Activated T-cell treated with anti-CD3 and anti-CD28 coated beads, Interleukin-2, amount 50 U/mL, for 72 hours (primary cell): ENCODE measurements at places on chromosomes 7 and 10.

- peaks cover 12% of the 10 kb centered on the region for H3K36me3 ChIP-seq
- no peak overlapping the region for H3K4me3 ChIP-seq
- no peak for DNase-seq
- H3K27ac ChIP-seq: no peak overlapping the region
These were observed 401.7 kb upstream of the AUTS2 start for GRCh38 chr7:69196593-69196992.

DNA sequence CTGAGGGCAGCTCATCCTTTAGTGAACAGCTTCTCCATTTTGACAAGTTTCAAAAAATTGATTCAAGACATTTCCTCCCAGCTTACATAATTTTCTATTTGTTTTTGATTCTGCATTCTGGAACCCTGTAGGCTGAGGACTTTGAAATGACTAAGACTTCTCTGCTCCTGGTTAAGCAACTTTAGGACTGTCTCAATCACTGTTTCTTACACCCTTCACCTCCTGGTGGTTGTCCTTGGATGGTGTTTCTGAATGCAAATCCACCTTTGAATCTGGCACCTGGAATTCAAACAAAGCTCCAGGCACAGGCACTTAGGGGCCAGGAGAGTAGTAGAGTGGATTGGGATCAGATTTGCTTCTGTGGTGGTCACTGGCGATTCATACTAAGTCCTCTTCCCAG lies 595.5 kb downstream of the LRMDA start:
- no peak overlapping the region for H3K4me3 ChIP-seq
- H3K4me1 ChIP-seq: no peaks in the 10 kb centered on the region
- H3K27ac ChIP-seq: no peak overlapping the region
- no peaks in the 10 kb centered on the region for H3K27me3 ChIP-seq
- H3K36me3 ChIP-seq: no peaks in the 10 kb centered on the region

DNA sequence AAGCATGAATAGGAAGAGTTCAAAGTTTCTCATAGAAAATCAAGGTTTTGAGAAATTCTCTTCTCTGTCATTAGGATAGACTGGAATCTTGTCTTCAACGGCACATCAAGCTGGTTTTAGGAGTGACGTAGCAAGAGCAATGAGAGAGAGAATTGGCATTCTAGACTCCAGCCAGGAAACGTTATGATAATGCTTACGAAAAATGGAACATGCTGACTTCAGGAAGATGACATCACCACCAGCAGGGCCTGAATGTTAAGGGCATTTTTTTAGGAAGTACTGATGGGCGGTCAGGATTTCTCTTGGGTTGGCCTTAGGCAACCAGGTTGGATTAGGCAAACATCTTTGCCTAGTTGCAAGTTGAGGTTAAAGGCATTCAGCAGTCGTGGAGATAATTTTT lies 213.2 kb upstream of the CTBP2 start:
- no peak overlapping the region for H3K4me3 ChIP-seq
- no peaks in the 10 kb centered on the region for H3K36me3 ChIP-seq
- H3K4me1 ChIP-seq: no peaks in the 10 kb centered on the region
- H3K27me3 ChIP-seq: no peaks in the 10 kb centered on the region
- DNase-seq: no peak
- H3K27ac ChIP-seq: no peak overlapping the region

GRCh38 chr7:153393666-153394065 lies 634.1 kb downstream of the ACTR3B start:
- no peak for DNase-seq
- no peak overlapping the region for H3K27ac ChIP-seq
- H3K27me3 ChIP-seq: no peaks in the 10 kb centered on the region
- peaks cover 2% of the 10 kb centered on the region for H3K36me3 ChIP-seq
- no peak overlapping the region for H3K4me3 ChIP-seq

- no peak overlapping the region for H3K4me3 ChIP-seq
- H3K4me1 ChIP-seq: peaks cover 36% of the 10 kb centered on the region
- no peaks in the 10 kb centered on the region for H3K36me3 ChIP-seq
- no peak for DNase-seq
These were observed 28.3 kb downstream of the HIPK2 start for GRCh38 chr7:139749545-139749944.

DNA sequence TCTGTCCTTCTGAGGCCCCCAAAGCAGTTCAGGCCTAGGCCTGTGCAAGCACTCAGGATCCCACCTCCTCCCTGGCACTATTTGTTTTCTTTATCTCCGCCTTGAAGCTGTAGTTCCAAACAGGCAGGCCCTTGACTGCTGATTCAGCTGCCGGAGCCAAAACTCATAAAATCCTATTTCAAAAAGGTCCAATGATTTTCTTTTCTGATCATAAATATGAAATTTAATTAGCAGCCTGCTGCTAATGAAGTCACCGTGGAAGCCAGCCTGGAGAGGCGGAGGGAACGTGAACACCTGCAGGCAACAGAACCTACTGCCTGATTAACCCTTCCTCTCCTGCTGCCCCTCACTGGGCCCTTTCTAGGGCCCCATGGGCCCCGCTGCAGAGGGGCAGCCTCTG lies 60.1 kb downstream of the CARD11 start:
- no peaks in the 10 kb centered on the region for H3K27me3 ChIP-seq
- peaks cover 14% of the 10 kb centered on the region for H3K36me3 ChIP-seq

GRCh38 chr10:53033396-53033795 lies 260.8 kb upstream of the MBL2 start:
- no peak for DNase-seq
- no peaks in the 10 kb centered on the region for H3K36me3 ChIP-seq
- no peaks in the 10 kb centered on the region for H3K4me1 ChIP-seq

- no peaks in the 10 kb centered on the region for H3K36me3 ChIP-seq
- no peak overlapping the region for H3K4me3 ChIP-seq
- H3K27me3 ChIP-seq: no peaks in the 10 kb centered on the region
- no peak for DNase-seq
- H3K27ac ChIP-seq: no peak overlapping the region
These were observed 120.1 kb downstream of the PTPN20 start for GRCh38 chr10:47031211-47031900.

- no peaks in the 10 kb centered on the region for H3K27me3 ChIP-seq
- peaks cover 32% of the 10 kb centered on the region for H3K36me3 ChIP-seq
These were observed 2.4 kb downstream of the TMEM140 start for GRCh38 chr7:135150072-135150782.

- peaks cover 25% of the 10 kb centered on the region for H3K4me1 ChIP-seq
- peaks cover 3% of the 10 kb centered on the region for H3K36me3 ChIP-seq
- H3K4me3 ChIP-seq: peak overlapping the region; percentile 94
These were observed 23.6 kb downstream of the ZNF783 start for GRCh38 chr7:149285603-149286002.

- no peak for DNase-seq
- no peaks in the 10 kb centered on the region for H3K4me1 ChIP-seq
- H3K27me3 ChIP-seq: no peaks in the 10 kb centered on the region
- no peak overlapping the region for H3K27ac ChIP-seq
These were observed 11.2 kb upstream of the NXPH1 start for GRCh38 chr7:8422177-8422576.

DNA sequence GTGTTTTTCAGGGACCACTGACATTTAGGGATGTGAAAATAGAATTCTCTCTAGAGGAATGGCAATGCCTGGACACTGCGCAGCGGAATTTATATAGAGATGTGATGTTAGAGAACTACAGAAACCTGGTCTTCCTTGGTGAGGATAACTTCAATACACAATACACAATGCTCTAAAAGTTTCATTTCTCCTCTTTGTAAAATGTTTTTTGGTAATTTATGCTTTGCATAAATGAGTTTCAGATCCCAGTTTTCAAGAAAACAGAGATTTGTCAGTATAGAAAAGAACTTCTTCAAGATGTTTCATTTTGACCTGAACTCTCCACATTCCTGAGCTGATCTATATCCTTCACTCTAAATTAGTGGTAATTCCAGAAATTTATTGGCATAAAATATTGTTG lies 14.2 kb downstream of the ZNF92 start:
- no peaks in the 10 kb centered on the region for H3K27me3 ChIP-seq
- H3K27ac ChIP-seq: no peak overlapping the region
- H3K4me3 ChIP-seq: no peak overlapping the region
- peaks cover 7% of the 10 kb centered on the region for H3K4me1 ChIP-seq
- DNase-seq: no peak
- peaks cover 47% of the 10 kb centered on the region for H3K36me3 ChIP-seq

GRCh38 chr10:44396671-44397191 lies 11.8 kb upstream of the CXCL12 start:
- no peak overlapping the region for H3K4me3 ChIP-seq
- no peaks in the 10 kb centered on the region for H3K4me1 ChIP-seq
- no peak overlapping the region for H3K27ac ChIP-seq
- peaks cover 19% of the 10 kb centered on the region for H3K27me3 ChIP-seq

GRCh38 chr10:442209-442608 lies 247.3 kb downstream of the DIP2C start:
- H3K27me3 ChIP-seq: peaks cover 13% of the 10 kb centered on the region
- peaks cover 13% of the 10 kb centered on the region for H3K4me1 ChIP-seq
- H3K4me3 ChIP-seq: no peak overlapping the region
- no peak for DNase-seq

DNA sequence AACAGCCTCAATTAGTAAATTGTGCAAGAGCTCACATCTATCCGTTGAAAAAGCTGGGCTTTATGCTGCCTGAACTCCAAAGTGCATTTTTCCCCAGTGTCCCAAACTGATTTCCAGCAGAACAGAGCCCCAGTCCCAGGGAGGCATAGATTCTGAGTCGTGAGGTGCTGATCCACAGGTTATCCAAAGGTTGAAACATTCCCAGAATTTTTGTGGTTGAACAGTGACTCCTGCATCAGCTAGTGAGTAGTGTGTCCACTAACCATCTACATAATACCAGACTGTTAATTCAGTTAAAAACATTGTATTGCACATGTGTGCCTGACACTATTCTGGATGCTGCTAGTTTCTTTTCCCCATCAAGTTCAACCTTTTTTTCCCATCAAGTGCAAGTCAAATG lies 761.5 kb downstream of the GATA3 start:
- no peak overlapping the region for H3K27ac ChIP-seq
- no peak for DNase-seq
- H3K4me3 ChIP-seq: no peak overlapping the region
- no peaks in the 10 kb centered on the region for H3K27me3 ChIP-seq

DNA sequence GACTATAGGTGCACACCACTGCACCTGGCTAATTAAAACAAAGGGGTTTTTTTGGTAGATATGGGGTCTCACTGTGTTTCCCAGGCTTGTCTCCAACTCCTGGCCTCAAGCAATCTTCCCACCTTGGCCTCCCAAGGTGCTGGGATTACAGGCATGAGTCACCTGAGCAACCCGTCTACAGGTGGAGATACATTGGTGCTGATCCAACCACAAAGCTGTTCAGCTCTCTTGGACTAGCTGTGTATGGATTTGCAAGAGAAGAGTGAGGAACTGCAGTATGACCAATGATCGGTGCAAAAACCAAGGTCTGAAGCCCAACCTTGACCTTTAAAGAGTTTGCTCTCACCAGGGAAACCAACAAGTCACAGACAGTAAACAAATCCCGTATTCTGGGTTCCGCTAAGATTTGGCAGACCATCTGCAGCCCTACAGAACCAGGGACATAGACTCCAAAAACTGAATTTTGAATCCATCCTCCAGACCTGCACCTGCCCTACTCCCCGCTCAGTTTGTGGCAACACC lies 18.9 kb downstream of the EPHB4 start:
- no peaks in the 10 kb centered on the region for H3K27me3 ChIP-seq
- no peak for DNase-seq
- peaks cover 5% of the 10 kb centered on the region for H3K4me1 ChIP-seq
- H3K27ac ChIP-seq: no peak overlapping the region
- no peak overlapping the region for H3K4me3 ChIP-seq

DNA sequence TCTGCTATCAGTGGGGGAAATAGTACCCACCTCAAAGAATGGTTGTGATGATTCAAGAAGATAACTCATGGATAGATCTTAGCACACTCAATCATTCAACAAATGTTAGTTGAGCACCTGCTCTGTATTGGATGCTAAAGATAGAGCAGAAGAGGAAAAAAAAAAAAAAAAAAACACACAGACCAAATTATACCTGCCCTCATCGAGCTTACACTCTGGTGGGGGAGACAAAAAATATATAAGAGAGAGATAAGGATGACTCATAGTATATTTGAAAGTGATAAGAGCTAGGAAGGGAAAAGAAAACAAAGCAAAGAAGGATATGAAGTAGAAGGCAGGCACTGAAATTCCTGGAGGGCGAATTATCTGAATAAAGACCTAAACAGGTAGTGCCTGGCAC lies 258.5 kb downstream of the SFMBT2 start:
- H3K27me3 ChIP-seq: no peaks in the 10 kb centered on the region
- no peaks in the 10 kb centered on the region for H3K36me3 ChIP-seq
- peaks cover 6% of the 10 kb centered on the region for H3K4me1 ChIP-seq

DNA sequence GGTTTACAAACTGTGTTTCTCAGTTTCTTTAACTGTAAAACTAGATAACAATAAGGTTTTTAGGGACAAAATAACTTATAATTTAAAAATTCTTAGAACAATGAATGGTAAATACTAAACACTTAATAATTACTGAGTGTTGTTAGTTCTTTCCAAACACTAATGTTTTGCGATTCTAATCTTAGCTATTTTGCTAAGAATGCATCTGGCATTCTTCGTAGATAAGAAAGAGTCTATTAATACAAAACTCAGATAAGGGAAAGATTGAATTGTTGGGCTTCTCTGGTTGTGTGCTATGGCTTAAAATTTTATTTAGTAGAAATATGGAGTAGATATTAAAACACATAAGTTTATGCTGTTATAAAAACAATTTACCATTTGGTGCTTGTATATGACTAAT lies 45.4 kb downstream of the TMEM229A start:
- peaks cover 6% of the 10 kb centered on the region for H3K27me3 ChIP-seq
- DNase-seq: no peak
- no peaks in the 10 kb centered on the region for H3K36me3 ChIP-seq
- H3K4me1 ChIP-seq: no peaks in the 10 kb centered on the region
- H3K4me3 ChIP-seq: no peak overlapping the region

DNA sequence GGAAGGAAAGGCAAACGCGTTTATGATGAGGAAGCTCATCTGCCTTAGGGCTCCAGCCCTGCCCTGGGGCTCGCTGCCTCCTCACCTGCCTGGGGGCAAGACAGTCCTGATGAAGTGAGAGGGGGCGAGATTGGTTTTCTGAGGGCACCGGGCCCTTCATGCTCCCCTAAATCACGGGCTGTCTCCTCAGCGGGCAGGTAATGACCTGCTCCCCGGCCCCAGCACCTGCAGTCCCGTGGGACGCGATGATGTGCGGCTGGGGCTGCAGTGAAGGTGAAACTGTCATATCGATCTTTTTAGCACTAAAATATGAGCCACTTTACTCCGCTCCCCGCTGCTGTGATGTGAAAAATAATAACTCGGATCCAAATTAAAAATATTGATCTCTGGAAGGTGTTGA lies 120.2 kb downstream of the INPP5A start:
- no peak for DNase-seq
- H3K27ac ChIP-seq: no peak overlapping the region
- no peaks in the 10 kb centered on the region for H3K36me3 ChIP-seq
- H3K4me1 ChIP-seq: no peaks in the 10 kb centered on the region
- no peak overlapping the region for H3K4me3 ChIP-seq
- no peaks in the 10 kb centered on the region for H3K27me3 ChIP-seq

- peak; percentile 73 for DNase-seq
- H3K4me3 ChIP-seq: peak overlapping the region; percentile 96
- peaks cover 31% of the 10 kb centered on the region for H3K4me1 ChIP-seq
- no peaks in the 10 kb centered on the region for H3K27me3 ChIP-seq
These were observed 717 bp downstream of the CNPY4 start for GRCh38 chr7:100119970-100120732.

GRCh38 chr10:95188593-95188992 lies 5.4 kb upstream of the ACSM6 start:
- H3K27ac ChIP-seq: no peak overlapping the region
- no peaks in the 10 kb centered on the region for H3K36me3 ChIP-seq
- H3K4me3 ChIP-seq: no peak overlapping the region
- H3K27me3 ChIP-seq: peaks cover 37% of the 10 kb centered on the region

- no peak for DNase-seq
- no peaks in the 10 kb centered on the region for H3K27me3 ChIP-seq
- H3K27ac ChIP-seq: no peak overlapping the region
- peaks cover 1% of the 10 kb centered on the region for H3K36me3 ChIP-seq
These were observed 59.8 kb upstream of the PDSS1 start for GRCh38 chr10:26637521-26638275.
